NCI-H187 (cell line): ENCODE measurements at places on chromosomes 7 and 10.

GRCh38 chr7:90560730-90561129 lies 35.4 kb upstream of the CDK14 start:
- no peak for DNase-seq

GRCh38 chr7:2209146-2209960 lies 23.4 kb downstream of the MAD1L1 start:
- no peak for DNase-seq

GRCh38 chr10:7432884-7433726 lies 22.3 kb upstream of the SFMBT2 start:
- peak; percentile 37 for DNase-seq

GRCh38 chr7:105841866-105842265 lies 34.5 kb downstream of the ATXN7L1 start:
- no peak for DNase-seq

DNA sequence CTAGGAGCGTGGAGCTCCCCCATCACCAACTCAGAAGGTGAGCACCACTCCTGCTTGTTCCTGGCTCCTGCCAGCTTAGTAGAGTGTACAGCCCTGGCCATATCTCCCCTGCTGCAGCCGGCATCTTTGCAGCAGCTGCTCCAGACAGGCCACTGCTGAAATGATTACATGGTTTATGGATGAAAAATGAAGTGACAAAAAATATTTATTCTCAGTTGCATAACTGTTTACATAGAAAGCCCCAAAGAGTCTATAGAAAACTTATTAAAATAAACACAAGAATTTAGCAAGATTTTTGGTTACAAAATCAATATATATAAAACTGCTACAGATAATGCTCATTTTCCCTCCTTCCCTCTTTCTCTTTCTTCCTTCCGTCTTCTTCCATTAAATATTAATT lies 27.2 kb downstream of the C10orf67 start:
- DNase-seq = no peak

DNA sequence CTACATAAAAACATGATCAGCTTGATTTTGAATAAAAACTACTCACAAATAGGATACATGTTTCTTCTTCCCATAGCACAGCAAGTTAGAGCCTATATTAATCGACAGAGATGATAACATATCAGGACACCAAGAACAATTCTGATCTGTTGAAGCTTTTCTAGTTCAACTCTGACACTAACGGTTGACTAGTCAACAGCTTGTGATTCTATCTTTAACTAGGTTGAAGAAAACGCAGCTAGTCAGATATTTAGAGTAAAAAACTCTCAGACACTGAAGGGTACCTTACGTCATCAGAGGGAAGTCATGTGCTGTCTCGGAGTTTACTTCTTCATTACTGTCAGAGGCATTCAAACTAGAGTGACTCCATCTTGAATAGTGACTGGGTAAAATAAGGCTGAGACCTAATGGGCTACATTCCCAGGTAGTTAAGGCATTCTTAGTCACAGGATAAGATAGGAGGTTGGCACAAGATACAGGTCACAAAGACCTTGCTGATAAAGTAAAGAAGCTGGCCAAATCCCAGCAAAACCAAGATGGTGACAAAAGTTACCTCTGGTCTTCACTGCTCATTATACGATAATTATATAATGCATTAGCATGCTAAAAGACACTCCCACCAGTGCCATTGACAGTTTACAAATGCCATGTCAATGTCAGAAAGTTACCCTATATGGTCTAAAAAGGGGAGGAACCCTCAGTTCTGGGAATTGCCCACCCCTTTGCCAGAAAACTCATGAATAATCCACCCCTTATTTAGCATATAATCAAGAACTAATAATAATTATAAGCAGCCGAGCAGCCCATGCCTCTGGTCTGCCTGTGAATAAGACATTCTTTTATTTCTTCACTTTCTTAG lies 21.3 kb downstream of the CCDC71L start:
- DNase-seq = no peak

DNA sequence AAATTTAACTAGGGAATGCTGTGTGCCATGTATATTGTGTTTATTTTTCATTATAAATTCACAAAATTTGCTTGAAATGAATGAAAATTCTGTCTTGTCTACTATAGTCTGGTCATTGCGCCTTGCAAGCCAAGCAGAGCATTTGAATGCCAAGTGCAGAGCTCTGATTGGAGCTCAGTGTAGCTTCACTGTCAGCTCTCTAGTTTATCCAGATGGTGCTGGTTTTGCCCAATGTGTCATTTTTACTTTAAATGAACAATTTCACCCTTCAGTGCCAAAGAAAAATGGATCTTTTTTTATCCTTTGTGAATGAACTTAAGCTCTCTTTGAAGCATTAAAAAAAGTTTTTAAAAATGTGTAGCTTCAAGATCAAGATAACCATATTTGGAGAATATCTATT lies 225.6 kb upstream of the CACNA2D1 start:
- DNase-seq = no peak

DNA sequence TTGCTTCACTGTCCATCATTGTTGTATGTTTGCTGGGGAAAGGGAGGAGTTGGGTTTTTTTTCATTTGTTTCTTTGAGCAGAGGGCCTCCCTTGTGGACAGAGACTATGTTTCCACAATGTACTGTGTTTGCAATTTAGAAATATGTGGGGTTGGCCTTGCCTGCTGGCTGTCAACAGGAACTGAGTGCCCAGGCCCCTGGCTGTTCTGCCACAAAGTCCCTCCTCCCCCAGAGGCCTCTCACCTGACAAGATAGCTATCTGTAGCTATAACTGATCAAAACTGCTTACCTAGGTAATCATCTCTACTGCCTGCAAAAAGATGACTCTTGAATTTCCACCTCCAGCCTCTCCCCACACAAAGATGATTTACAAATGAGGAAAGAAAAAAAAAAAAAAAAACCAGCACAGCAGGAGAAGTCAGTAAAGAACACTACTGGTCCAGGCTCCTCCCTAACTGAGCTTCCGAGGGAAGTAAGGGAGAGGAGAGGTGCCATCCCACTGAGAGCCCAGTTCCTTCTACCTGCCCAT lies 121.8 kb downstream of the SGMS1 start:
- no peak for DNase-seq

- no peak for DNase-seq
Observed at GRCh38 chr10:60473557-60473956, 83.9 kb upstream of the ANK3 start.
